ENCODE measurements at places on chromosomes 12 and 14.

DNA sequence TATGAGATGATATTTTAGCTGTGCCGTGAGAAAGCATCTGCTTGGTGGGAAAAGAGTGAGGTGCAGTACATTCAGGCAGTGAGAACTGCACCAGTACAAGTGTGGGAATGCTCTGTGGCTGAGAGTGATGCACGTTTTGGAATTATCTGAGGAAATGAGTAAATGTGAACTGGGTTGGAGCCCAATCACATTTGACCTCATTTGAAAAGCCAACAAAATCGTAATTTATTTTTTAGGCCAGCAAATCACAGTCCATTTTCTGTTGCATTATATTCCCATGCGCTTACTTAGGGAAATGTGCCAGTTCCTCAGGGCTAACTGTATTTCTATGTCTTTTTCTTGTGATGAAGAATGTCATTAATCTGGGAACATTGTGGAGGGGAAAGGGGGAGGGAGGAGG lies 77.3 kb downstream of the SNAPC1 start:
- DNase-seq = peak; percentile 40

- DNase-seq = no peak
Measured at GRCh38 chr14:41449066-41449465, 157.6 kb upstream of the LRFN5 start.

GRCh38 chr12:27176765-27177164 lies 67.3 kb upstream of the STK38L start:
- DNase-seq = no peak

DNA sequence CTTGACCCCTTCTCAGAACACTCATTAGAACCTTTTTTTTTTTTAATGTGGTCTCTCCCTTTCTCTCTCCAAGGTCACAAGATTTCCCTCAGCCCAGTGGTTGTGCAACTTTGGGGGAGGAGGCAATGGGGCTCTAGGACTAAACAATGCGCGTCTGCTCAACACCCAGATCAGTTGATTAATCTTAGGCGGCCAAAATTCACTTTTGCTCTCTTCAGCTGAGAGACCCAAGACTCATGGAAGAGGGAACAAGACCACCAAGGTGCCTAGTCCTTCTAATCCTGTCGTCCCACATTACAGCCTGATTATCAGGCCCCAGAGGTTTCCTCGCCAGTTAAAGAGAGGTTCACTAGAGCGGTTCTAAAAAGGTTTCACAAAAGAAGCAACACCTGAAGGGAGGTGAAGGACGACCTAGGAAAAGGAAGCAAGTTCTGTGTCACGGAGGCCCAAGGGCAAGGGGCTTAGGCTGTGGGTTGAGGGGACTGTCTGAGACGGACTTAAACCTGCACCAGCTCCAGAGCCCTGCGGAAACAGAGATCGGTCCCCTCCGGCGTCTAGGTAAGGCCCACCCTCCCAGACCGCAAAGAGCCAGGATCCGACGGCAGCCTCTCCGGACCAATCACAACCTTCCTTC lies 824 bp upstream of the TARBP2 start:
- DNase-seq = peak; percentile 61

DNA sequence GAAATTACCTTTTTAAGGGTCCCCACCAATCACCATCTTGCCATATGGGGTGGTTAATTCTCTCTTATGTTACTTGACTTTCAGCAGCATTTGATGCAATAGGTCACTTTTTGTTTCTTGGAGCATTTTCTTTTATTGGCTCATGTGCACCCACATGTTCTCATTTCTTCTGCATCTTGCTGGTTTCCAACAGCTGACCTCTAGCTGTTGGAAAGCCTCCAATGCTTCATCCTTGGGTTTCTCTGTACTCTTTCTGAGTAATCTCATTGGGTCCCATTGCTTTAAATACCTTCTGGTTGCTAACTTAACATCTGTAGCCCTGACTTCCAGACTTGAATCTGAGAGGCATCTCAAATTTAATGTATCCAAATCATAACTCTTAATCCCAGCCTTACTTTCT lies 116.8 kb downstream of the CRADD start:
- no peak for DNase-seq

GRCh38 chr14:105883066-105884005 lies 357.0 kb downstream of the TMEM121 start:
- no peak for DNase-seq

DNA sequence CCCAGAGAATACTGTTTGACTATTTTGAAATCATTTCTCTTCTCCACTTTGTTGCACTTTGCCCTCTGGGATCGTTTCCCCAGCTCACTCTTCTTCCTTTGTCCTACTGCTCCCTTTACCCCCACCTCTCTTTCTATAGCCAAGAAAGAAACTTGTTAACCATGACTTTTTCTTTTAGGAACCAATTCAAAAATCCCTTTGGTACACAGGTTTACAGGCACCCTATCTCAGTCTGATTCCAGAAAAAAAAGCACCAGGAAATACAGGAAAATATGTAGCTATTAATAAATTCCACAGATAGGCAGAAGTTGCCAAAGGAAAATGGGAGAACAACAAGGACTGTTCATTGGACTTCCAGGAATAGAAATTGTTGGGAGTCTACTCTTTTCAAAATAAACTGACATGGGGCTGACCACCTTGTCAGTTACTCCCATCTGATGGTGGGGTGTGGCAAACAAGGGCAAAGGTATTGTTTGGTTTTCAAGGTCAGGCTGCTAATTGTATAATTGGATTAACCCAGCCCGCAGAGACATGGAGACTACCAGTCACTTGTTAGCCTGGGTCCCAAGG lies 82.4 kb downstream of the CRADD start:
- DNase-seq = no peak

GRCh38 chr12:82757656-82758055 lies 71.0 kb downstream of the TMTC2 start:
- DNase-seq = no peak

DNA sequence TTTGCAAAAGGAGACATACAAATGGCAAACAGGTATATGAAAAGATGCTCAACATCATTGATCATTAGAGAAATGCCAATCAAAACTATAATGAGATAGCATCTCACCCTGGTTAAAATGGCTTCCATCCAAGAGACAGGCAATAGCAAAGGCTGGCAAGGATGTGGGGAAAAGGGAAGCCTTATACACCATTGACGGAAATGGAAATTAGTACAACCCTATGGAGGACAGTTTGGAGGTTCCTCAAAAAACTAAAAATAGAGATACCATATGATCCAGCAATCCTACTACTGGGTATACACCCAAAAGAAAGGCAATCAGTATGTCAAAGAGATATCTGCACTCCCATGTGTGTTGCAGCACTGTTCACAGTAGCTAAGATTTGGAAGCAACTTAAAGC lies 17.3 kb upstream of the CKAP4 start:
- DNase-seq = no peak

Data from AG20443 (cell line).